ENCODE measurements at places on chromosomes 2 and 18.

- no peak for DNase-seq
These were observed 123.3 kb downstream of the CTIF start for GRCh38 chr18:48662011-48662661.

GRCh38 chr2:215753808-215754207 is 259.5 kb downstream of the MREG start:
- DNase-seq = no peak

DNA sequence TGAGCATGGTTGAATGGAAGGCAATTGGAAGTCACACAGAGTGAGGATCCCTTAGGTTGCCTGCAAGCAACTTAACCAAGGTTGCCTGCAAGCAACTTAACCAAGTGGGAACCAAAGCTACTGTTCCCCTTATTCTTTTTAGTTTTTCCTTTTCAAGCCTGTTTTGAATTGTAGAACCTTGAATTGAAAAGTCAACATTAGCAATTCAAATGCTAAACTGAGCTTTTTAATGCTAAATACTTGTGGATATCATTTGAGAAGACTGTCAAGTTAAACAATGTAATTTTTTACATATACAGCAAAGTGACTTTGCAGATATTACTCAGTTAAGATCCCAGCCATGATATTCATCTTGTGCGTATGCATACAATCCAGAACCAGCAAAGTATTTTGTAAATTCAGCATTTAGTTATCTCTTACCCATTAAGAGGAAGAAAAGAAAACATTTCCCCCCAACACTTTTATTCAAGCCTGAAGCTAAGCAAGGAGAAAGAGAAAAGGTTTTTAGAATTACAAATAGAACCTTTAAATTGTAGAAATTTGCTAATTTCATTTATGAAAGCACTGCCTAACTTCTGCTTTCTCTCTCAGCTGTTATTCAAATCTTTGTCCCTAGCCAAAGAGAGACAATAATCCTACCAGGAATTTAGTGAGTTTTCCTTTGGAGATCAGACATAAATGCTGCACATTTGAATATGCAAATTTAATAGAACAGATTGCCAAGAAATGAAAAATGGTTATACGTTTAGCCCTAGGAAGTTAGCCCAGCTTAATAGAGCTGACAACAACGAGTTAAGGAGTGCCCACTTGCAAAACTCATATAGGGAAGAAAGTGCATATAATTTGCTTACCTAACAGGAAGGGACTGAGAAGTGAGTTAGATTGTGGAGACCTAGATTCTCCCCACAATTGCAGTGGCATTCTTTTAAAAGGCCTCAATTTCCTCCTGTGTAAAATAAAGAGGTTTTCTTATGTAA is 643.2 kb upstream of the PIK3C3 start:
- no peak for DNase-seq

DNA sequence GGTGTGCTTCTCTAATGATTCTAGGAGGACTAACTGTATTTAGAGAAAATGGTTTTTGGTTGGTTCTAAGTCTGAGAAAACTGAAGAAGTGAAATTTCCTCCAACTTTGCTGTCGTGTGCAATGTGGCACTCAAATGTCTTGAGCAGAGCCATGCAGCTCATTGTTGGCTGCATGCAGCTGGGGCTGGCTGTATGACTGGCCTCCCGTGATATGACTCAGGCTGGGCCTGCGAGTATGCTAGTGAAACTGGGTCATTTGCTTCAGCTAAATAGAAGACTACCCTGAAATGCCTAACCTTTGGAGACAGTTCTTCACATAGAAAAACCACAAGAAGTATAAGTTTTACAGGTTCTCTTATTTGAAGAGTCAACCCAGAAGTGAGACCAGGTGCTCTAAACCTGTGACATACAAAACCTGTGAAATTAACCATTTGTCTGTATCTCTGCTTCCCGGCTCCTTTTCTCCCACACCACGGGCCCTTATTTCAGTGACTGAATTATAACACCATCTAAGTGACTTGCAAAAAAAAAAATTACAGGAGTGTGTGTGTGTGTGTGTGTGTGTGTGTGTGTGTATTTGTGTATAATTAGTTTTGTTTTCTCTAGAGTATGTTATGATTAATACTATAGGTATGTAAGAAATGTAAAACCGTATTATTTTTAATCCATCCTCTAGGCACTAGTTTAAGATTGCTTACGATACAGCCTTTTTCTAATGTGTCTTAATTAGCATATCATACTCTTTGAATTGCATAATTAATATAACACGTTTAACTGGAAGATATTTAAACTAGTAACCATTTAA is 15.9 kb downstream of the POLI start:
- peak; percentile 9 for DNase-seq

DNA sequence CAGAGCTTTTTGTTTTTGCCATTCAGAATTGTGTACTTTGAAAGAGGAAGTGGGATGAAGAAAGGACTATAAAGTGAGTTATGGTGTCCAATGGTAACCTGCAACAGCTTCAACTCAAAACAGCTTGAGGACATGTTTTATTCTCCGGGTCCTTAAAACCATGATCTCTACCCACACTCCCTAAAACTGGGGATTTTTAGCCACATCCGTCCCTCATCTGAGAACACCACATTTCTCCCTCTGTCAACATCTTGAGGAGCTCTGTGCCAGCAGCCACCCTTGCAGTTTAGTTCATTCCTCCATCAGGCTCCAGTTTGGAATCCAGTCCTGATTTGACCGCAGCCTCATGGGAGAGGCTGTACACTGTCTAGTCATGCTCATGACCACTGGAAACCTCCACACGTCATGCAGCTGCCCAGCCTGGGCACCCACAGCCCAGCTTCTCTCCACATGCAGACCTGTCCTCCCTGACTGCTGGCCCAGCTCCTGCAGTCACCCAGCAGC is 62.6 kb downstream of the C18orf63 start:
- DNase-seq = peak; percentile 66

- DNase-seq = no peak
These were observed 30.6 kb downstream of the SCN3A start for GRCh38 chr2:165173215-165173614.

DNA sequence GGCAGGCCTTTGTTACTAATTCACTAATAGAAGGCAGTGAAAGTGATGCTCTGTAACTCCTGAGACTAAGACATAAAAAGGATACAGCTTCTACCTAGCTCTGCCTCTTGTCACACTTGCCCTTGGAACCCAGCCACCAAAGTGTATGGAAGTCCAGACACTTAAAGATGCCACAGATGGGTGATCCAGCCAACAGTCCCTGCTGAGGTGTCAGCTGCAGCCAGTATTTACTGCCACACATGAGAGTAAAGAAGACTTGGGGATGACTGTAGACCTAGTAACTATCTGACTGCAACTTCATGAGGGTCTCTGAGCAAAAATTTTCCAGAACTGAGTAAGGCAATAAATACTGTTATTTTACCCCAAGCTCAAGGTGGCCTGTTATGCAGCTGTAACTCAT is 8.8 kb downstream of the IMMT start:
- DNase-seq = no peak

DNA sequence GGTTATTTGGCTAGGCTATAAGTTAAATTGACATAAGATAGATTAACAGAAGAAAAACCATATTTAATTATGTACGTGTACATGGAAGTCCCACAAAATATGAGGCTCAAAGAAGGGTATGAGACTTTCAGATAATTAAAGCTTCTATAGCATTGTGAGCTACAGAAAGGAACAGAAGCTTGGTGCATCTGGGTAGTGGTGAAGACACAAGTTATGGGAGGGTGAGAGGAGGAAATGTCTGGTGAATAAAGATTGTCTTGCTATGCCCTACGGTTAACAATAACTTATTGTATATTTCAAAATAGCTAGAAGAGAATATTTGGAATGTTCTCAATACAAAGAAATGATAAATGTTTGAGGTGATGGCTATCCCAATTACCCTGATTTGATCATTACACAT is 6.8 kb upstream of the FAM124B start:
- no peak for DNase-seq

DNA sequence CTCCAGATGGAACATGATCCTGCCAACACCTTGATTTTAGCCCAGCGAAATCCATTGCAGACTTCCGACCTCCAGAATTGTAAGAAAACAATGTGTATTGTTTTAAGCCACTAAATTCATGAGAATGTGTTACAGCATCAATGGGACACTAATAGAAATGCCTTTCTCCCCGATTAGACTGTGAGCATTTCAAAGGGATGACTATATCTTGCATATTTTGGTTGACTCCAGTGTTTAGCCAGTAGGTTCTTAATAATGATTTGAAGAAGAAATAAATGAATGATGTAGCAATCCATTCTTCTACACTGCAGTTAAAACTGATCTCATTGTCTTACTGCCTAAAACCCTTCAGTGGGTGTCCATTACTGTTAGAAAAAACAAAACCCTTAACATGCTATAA is 67.4 kb upstream of the ACVR1C start:
- no peak for DNase-seq
